Inflammatory macrophage treated with lipopolysaccharide for 4 hours (primary cell): ENCODE measurements at places on chromosomes 5 and 9.

DNA sequence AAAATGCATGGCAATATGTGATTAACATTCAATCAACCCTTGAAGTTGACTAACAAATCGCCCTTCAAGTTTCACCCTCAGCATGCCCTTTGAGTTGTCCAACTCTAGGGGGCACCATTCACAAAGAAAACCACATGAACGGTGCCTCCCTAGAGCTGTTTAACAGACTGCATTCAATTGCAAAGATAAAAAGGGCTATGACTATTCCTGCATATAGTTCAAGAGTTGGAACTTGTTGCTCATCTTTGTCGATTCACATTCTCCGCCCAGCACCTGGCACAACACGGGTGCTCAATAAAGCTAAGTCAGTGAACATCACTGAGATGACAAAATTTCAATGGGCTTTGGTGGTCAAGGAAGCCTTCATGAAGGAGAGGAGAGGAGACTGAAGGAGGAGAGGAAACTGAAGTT, 69.6 kb upstream of the SLC30A5 start:
- DNase-seq: peak; percentile 31

DNA sequence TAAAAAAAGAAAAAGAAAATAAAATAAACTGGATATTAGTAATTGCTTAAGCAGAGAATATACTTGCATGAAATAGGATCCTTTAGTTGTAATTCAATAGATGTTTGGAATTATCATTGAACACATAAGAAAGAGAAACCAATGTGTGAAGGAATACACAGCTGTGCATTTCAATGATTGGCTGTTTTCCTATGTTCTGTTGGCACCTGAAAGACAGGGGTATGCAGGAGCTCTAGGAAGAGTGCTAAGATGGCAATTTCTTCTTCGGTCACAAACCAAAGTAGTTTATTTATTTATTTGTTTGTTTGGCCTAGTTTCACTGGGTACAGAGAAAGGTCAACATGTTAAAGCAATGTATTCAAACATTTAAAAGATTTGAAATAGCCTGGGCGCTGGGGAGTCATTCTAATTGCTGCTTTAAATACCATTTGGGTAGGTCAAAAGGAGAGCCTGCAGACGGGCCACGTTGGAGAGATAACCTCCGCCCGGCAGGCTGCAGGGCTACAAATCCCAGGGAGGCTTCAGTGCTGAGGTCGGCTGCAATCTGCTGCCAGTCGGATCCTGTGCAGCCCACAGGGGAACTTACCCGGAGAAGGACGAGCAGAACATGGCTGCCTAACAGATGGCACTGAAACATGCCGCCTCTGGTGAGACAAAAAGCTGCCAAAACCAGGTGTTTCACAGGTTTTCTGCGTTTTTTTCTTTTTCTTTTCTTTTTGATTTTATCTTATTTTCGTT, 154.2 kb upstream of the TYRP1 start:
- DNase-seq: no peak

GRCh38 chr9:127185931-127186781, 63.7 kb upstream of the ANGPTL2 start:
- DNase-seq: no peak

DNA sequence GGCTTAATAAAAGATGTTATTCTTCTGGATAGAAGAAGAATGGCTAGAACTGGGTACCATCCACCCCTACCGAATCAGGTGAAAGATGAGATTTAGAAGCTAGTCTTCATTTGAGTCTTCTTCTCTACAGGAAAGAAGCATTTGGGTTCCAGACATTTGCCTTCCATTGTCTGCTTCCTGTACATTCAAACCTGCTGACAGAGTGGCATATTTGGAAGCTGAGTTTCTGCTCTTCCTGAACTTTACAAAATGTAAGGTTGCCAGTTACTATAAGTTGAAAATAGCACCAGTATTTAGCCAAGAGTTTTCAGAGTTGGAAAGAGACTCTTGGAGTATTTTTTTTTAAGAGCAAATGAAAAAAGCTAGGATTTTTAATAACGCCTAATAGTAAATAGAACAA, 525.4 kb upstream of the TLE4 start:
- DNase-seq: no peak

GRCh38 chr5:3116366-3116765, 364.9 kb upstream of the IRX2 start:
- no peak for DNase-seq

- DNase-seq: peak; percentile 87
Measured at GRCh38 chr5:150436141-150436680, 13.3 kb downstream of the RPS14 start.

DNA sequence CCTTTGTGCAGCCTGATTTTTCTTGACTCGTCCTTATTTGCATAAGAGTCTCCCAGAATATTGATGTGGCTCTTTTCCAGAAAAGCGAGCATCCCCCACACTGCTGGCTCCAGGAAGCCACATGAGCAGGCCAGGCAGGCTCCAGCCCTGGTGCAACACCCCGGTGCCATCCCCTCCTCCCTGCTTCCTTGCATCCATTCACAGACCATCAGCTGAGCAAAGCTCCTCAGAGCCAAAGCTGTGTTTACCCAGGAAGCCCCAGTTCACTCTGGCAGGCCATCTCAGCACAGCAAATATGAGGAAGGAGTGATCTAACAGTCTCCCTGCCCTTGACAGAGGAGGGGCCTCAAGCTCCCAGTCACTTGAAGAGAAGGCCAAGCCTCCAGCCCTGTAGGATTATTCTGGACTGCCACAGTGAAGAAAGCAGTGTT, 34.4 kb downstream of the INSYN2B start:
- peak; percentile 6 for DNase-seq

DNA sequence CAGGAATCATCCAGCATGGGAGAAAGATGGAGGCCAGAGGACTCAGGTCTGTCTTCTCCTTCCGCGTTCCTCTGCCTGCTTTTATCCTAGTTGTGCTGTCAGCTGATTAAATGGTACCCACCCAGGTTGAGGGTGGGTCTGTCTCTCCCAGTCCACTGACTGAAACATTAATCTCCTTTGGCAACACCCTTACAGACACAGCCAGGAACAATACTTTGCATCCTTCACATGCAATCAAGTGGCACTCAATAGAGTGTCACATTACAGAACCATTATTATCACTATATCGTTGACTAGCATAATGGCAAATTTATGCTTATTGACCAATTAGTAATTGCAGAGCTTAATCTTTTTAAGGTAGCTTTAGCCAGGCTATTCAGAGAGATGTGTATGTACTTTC, 64.8 kb downstream of the UNC13B start:
- no peak for DNase-seq

- DNase-seq: no peak
Measured at GRCh38 chr9:100281676-100282387, 70.9 kb downstream of the TEX10 start.

DNA sequence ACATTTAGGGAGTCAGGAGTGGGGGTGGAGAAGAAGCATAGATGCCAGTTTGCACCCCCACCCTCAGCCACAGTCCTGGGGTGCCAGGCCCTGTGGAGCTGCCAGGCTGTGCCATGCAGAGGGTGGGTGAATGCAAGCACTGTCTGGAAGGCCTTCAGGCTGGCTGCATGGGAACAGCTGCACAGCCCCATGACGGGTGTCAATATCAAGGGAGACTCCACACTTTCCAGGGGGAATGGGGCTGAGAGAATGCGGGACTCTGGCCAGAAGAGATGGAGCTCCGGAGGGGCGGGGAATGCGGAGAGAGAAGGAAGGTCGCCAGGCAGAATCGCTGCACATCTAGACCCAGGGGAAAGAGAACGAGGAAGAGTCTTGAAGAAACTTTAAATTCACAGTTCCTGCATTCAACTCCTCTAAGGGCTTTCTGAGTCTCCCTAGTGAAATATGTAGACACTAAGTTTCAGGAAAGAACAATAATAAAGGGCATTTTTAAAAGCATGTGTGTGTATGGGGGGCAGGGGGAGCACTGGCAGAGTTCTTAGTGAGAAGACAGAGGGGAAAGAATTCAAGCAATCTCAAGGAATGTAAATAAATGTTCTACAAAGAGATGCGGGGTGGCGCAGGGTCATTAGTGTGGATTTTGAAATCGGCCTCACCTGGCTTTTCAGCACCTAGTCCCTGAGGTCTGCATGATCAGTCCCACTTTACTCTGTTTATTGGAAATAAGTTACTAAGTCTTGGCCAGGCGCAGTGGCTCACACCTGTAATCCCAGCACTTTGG, 59.1 kb downstream of the BOD1 start:
- no peak for DNase-seq

DNA sequence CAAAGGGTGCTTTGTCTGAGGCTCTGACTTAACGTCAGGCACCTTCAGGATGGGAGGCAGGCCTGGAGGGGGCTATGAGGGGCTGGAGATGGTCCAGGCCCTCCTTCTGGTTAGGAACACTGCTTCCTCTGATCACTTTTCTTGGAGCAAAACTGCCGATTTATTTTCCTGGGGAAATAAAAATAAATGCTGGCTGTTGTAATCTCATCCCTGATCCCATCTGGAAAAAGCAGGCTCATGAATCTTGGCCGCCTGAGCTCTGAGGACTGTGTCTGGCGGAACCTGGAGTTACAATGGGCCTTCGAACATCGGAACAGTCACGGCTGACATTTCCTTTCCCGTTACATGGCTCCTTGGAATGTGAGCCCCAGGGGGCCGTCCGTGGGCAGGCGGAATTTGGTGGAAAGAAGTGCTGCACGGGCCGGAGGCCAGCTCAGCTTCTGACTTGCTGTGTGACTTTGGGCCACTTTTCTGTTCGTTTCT, 157.8 kb downstream of the RGS3 start:
- DNase-seq: no peak

DNA sequence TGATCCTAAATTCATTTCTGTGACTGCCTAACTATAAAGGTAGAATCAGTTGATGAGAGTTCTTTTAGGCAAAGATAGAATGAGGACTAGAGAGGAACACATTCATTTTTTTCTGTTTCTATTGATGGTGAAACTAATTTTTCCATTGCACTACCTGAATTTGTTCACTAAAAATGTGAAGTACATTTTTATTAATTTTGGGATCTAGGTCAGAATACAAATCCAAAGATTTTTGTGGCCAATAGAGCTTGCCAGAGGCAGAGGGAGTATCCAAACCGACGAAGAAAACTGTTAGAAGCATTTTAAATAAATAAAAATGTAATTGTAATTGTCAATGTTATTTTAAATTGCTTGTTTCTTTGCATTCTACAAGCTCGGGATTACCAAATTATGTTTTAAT, 78.1 kb downstream of the MTREX start:
- no peak for DNase-seq

GRCh38 chr9:132896906-132897305, 18.2 kb downstream of the SPACA9 start:
- peak; percentile 14 for DNase-seq

DNA sequence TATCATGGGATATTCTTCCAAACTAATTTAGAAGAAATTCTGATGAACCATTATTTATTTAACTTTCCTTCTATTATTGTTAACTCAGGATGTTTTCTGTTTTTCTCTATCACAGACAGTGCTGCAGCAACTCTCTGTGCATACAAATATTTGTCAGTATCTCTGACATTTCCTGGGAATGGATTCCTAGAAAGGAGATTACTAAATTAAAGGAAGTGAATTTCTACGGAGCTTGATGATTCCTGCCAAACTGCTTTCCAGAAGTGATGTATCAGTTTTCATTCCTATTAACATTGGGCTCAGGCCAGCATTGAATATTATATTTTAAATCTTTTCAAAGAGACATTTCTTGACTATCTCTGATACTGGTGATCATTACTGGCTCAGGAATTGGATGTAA, 26.0 kb upstream of the MAST4 start:
- no peak for DNase-seq

GRCh38 chr5:2740051-2740875, 11.2 kb downstream of the IRX2 start:
- DNase-seq: no peak

DNA sequence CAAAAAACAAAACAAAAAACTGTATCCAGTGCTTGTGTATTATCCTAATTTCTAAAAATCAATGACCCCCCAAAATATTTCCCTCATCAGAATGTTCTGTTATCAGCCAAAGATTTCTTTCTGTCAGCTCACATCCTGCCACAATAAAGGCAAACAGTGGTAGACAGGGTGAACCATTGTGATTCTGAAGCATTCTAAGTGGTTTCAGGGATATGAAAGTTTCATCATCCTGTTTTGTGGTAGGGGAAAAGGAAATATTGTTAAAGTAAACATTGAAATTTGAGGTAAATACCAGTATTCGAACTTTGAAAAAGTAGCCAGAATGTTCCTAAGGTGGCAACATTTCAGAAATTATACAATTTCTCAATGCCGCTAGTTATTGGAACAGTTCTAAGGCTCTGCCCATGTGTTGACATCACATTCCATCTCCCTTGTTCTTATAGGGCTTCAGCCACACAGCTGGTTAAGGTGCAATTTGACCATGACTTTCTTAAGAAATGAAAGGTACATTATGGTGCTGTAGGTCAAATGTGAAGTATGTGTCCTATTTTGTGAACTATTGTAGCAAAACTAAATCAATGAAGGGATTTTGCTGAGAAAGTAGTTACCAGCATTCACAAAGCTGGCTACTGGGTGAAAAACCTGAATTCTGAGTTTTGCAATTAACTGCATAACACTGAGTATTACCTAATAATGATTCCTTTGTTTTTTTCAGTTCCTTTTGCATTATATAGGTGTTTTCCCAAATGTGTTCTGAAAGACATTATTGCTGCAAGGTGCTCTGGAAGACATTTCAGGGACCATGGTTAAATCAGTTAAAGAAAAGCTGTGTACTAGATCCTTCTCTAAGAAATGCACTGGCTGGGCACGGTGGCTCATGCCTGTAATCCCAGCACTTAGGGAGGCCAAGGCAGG, 107.6 kb upstream of the RASGRF2 start:
- DNase-seq: peak; percentile 10
